T-helper 17 cell (primary cell): ENCODE measurements at places on chromosomes 6 and 20.

DNA sequence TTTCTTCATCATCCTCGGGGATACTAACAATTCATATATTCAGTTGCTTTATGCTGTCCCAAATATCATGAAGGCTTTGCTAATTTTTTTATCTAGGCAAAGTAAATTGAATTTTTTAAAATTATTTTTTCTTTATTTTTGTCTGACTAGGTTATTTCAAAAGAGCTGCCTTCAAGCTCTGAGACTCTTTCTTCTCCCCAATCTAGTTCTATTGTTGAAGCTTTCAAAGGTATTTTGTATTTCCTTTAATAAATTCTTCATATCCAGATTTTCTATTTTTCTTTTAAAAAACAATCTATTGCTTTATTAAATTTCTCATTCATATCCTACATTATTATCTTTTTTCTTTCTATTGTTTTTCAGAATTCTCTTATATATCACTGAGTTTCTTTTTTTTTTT, 16.8 kb downstream of the TRIM15 start:
- DNase-seq, result no peak

DNA sequence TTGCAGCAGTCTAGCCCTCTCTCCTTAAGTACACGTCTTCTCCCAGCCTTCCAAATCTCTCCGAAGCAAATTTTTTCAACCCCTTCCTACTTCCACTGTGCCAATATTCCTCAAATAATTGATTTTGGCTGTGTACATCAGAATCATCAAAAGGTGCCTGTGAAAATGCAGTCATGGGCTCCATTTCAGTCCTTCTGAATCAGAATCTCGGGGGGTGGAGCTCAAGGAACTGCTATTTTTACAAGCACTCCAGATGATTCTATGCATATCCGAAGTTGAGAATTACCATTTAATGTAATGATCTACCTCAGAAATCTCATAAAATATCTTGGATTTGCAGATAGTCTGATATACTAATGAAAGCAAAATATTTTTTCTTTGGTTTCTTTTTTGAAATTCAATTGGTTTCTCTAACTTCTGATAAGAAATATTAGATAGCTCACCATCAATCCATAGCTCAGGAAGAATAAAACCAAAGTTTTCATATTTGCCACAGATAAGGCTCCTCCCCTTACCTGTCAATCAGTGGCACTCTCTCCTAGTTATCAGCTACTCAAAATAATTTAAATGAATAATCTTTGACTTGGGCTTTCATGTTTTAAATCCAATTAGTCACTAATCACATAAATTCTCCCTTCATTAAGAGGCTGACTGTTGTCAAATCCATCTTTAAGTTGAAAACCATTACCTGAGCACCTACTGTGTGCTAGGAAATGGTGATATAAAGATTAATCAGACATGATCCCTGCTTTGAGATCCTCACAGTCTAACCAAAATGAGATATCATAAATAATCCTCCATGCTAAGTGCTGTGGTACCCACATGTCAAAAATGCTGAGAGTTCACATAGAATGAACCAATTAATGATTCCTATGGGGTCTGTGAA, 36.4 kb upstream of the STXBP5 start:
- no peak for DNase-seq

DNA sequence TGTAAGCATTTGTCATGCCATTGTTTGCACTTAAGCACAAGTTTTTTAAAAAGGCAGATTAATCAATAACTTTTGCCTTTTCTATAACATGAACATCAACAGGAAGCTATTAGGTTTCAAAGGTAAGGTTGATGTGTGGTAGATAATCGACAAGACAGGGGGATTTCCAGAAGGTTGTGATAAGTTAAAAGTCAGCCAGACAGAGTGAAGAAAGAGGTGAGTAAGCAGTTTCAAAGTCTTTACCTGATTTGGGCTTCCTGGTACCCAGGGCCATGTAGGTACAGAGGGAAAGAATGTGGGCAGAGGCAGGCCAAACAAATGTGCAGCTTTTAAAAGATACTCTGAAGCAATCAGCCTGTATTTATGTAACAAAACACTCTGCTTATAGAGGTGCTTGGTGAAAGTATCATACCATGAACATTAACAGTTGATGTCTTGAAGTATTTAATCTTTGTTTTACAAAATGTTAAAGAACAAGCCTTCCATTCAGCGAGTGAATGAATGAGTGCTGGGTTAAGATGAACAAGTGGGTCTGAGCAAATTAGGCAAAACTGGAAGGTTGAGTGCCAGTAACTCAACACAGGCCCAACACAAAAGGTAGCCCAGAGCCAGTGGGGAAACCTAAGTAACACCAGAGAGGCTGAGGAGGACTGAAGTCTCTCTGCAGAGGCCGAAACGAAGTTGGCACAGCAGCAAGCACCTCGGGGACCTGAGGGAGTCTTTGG, 60.2 kb downstream of the LRRC1 start:
- no peak for DNase-seq

- DNase-seq, result no peak
Observed at GRCh38 chr6:79232696-79233462, 1.6 kb downstream of the HMGN3 start.

- DNase-seq, result no peak
Observed at GRCh38 chr6:35970181-35970580, 49.3 kb upstream of the SRPK1 start.

DNA sequence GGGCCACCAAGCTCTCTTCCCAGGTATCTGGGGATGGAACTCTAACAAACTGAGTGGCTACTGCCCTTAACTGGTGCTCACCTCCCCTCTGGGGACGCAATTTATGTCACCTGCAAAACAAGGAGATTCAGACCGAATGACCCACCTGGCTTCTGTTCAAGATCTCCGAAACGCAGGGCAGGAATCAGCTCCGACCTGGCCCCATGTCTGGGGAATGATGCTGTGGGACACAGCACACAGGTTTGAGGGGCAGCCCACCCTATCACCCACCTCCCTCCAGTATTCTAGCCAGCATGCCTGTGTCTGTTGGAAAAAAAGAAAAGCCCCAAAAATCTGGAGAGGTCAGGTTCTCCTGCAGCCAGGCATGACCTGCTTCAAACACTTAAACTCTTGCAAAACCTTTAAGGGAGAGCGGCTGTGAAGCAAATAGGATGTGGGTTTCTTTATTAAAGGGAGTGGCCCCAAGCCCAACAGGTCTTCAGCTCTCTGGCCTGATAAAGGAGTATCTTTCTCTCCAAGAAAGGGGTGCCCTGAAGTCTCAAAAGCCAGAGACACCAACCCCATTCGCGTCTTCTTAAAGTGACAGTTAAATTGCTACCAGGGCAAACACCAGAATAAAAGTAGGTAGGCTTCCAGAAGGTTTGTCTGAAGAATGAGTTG, 6.4 kb downstream of the PREX1 start:
- no peak for DNase-seq
